ENCODE measurements at places on chromosomes 16 and 17.
A peak's percentile ranks its signal among the peaks of the same experiment; 100 is the strongest.

GRCh38 chr16:85752511-85753420 is 1.9 kb upstream of the C16orf74 start:
- DNase-seq, result no peak

DNA sequence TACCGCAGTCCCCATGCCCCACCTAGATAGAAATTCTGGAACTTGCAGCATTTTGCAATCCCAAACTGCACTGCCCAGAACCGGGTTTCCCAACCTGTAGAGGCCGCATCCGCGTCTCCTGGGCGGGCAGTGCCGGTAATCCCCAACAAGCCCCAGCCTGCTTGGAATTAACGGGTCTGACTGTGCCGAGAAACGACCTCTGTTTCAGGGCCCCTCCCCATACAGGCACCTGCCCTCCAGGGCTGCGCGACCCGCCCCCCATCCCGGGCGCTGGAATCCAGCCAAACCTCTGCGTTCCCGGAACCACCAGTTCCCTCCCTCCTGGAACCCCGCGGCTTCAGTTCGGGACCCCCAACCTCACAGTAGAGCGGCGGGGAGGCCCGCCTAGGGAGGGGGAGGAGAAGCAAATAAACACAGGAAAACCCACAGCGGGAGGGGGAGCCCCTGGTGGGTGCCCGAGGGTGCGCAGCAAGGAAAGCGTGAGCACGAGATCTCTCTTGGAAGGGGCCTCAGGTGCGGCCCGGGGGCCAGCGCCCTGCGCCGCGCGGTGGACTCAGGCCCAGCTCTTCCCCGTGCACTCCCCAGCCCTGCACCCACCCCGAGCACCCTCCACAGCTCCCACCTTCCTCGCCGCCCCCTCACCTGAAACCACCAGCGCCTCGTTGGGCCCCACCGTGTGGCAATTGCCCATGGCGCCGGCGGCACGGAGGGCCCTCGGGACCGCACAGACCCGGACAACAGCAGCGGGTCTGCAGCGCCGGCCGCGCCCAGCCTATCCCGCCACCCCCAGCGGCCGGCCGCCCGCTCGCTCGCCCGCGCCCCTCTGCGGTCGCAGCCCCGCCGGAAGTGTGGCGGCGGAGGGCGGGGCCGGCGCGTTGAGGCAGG is at the start of gene FLOT2:
TSS of gene FLOT2 (minus strand) at position 850 of the 885 bp plus-strand sequence. CDS start at position 691, 159 bp downstream.
- peak; percentile 79 for DNase-seq

DNA sequence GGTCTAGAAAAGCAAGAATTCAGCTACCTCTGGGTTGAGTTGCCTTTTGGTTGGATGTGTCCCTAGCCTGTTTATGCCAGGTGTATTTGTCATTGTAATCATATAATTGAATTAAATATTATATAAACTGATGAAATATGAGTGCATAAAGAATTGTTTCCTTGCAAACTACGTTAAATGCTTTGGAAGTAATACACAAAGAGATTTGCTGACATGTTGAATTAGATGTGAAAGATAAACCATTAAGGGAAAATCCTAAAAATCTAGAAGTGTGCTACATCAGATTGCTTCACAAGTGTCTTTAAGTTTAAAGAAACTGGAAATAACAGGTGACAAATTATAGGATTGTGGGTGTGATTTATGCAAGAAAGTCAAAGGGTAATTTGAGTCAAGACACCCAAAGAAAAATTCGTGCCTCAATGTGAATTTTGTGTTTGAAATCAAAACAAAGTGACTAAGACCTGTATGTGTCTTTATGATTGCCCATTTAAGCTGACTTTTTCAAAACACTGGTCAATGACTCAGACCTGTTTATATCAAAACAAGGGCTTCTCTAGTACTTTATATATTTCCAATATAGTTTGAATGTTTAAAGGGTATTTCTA is 5.1 kb upstream of the PYY start:
- DNase-seq, result no peak

GRCh38 chr16:67661101-67661761 is 471 bp downstream of the PARD6A start:
- no peak for DNase-seq
